ENCODE measurements at places on chromosomes 13 and 19.

GRCh38 chr19:44647144-44647543 is 3.4 kb downstream of the PVR start:
- DNase-seq = no peak

DNA sequence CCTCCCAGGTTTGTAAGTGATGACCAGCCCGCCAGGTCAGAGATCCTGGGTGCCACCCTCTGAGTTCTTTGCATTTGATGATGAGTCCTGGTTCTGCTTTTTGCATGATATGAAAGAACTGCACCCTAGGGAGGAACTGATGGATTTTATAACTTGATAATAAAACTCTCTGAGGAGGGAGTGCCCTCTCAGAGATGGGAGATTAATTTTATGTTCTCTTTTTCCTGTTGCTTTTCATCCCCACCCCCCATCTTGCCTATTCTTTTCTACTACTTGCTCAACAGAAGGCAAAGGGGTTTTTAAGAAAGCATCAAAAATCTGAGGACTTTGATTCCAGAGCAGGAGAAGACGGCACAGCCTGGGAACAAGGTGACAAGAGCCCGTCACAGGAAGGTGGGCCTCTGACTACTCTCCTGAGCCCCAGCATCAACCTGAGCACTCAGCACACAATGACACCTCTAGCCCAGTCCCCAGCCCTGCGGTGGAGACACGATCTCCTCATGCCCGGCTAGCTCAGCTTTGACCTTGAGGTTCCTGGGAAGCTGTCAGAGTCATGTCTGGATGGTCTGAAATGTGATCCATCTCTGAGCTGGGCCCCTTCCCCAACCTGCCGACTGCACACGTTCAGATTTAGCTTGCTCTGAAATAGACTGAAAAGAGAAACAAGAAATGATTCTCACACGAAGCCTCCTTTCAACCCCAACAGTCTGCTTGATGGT is 69.1 kb downstream of the SIAH3 start:
- no peak for DNase-seq

- DNase-seq = no peak
Observed at GRCh38 chr13:72208112-72208645, 341.2 kb upstream of the DACH1 start.

- no peak for DNase-seq
Observed at GRCh38 chr13:81986308-81986707, 1645.4 kb upstream of the SPRY2 start.

DNA sequence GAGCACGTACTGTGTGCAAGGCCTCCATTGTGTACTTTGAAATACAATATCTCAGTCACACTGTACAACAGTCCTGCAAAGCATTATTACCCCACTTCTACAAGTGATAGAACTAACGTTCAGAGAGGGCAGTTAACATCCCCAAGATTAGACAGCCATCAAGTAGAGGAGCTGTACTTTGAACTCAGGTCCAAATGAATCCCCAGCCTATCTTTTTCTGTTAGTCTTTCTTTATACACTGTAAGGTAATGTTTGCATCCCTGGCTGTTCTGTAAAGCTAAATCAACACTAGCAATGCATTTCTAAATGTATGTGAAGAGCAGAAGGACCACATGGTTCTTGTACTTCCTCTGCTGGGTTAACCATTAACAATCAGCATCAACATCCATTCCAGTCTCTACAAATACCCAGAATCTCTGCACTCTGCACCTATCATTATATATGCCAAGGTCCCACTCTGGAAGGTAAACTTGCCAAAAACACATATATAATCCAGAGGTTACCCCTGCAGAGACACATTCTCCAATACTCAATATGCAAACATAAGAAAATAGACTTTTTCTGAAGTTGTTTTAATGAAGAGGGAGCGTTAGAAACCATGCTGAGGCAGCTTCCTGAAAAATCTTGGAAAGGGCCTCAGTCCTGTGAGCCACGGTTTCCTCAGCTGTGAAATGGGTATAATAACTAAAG is 182.3 kb downstream of the MZT1 start:
- DNase-seq = no peak

GRCh38 chr13:21089830-21090229 is 28.4 kb upstream of the LATS2 start:
- DNase-seq = no peak

- DNase-seq = no peak
Observed at GRCh38 chr13:72204291-72204690, 337.3 kb upstream of the DACH1 start.

DNA sequence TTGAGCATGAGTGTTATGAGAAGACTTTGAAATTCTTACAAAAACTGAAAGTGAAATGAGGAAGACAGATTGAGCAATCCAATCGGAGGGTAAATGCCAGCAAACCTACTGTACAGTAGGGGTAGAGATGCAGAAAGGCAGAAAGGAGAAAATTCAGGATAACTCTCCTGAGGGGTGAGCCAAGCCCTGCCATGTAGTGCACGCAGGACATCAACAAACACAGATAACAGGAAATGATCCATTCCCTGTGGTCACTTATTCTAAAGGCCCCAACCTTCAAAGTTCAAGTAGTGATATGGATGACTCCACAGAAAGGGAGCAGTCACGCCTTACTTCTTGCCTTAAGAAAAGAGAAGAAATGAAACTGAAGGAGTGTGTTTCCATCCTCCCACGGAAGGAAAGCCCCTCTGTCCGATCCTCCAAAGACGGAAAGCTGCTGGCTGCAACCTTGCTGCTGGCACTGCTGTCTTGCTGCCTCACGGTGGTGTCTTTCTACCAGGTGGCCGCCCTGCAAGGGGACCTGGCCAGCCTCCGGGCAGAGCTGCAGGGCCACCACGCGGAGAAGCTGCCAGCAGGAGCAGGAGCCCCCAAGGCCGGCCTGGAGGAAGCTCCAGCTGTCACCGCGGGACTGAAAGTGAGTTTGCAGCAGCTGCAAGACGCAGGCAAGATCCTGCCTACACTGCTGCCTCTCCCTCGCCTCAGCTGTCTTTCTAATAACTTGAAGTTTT is at the start of gene TNFSF13B:
TSS of gene TNFSF13B (plus strand) at position 118 of the 728 bp plus-strand sequence. CDS start at position 296, 178 bp downstream.
- no peak for DNase-seq

- no peak for DNase-seq
Observed at GRCh38 chr13:35843272-35843671, 287.9 kb downstream of the DCLK1 start.

GRCh38 chr19:4580021-4580901 is 20.8 kb upstream of the SEMA6B start:
- DNase-seq = peak; percentile 64

- DNase-seq = no peak
Observed at GRCh38 chr13:40352802-40353562, 313.5 kb downstream of the FOXO1 start.

DNA sequence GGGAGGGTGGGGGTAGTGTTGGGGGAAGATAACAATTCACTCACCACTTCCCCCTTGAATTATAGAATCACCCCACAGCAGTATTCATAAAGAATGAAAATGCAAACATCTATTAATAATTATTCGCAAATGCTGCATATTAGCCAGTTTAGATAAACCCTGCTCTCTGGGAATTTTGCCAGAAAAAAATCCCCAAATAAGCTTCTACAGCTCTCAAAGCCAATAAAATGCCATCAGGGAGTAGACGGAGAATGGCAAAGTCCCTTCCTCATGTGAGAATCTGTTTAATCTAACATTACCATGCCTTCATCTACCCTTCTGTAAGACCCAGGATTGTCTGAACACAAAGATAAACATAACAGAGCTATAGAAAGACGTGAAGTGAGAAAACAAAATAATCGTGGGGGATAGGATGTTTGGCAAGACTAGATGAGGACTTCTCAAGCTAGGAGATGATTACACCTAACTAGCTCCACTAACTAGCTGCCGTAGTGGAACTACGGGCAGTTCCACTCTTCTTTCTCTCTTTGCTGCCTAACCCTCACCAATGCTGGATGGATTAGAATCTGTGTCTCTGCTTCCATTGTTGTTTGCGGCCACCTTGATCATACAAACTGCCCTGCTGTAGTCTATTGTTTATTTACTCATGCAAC is 32.4 kb upstream of the CACNA1A start:
- no peak for DNase-seq

DNA sequence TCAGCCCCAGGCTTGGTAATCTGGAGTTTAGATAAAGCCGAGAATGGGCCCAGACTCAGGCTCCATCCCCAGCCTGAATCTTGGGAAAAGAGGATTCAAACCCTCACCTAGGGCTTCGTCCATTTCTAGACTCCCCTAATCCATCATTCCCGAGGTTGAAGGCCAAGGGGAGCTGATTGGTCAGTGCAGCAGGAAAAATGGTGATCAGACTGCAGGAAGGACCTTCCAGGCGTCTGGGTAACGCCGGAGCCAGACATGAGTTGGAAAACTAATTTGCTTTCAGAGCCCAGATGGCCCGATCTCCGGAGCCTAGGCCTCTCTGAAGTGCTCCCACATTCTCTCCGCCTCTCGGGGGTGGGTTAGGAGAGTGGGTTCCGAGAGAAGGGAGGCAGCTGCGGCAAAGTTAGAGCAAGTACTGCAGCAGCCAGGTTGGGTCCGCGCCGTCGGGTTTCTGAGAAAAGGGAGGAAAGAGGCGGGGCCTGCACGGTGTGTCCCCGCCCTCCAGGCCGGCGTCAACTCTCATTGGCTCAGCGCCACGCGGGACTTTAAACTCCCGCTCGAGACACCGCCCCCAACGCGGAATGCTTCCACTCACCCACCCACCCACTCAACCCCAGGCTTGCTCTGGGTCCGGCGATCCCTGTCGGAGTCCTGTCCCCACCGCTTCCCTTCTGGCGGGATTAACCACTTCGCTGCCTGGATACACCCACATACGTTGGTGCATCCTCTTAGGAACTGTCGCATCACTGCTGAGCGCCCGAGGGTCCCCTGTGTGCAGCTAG is 788 bp upstream of the RTBDN start:
- DNase-seq = no peak

DNA sequence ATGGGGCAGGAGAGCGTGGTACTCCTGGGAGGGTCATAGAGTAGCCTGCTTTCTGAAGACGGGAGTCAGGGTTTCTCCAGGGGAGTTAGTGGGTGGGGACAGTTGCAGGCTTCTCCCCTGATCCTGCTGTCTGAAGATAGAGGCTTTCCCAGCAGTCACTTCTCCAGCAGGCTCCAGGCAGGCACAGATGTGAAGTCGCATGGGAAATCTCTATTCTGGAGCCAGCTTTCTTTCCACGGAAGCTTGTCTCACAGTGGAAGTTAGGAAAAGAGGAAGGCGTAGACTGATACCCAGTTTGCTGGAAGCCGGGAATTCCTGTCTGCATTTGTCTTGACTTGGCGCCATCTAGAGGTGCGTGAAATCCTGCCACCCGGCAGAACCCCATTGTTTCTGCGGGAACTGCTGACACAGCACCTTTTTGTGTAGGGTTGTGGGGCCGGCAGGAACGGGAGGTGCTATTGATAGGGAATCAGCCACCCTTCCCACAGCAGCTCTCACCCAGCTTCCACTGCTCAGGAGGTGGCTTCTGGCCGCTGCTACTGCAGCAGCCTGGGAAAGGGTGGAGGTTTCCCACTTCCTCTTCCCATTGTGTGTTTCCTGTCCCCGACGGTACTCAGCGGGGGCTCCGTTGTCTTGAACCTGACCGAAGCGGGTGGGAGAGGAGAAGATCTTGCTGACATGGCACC is 28.5 kb upstream of the NPAS1 start:
- DNase-seq = peak; percentile 80

GRCh38 chr13:28336193-28336657 is 158.7 kb downstream of the FLT1 start:
- DNase-seq = no peak

DNA sequence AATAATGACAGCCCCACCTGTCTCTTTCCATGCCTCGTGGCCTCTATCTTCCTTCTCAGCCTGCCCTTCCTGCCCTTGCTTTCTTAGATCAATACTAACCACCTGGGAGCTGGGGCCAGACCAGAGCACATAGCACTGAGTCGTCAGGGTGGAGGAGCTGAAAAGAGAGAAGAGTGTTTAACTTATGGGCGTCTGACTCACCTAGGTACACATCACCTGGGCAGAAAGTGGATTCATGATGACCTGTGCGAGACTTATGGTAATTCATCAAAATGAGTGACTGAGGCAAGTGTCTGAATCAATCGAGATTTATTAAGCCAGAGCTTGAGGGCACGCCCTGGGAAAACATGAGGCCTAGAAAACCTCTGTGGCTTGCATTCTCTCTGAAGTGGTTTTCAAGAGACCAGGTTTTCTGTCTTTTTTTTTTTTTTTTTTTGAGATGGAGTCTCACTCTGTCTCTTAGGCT is 19.2 kb downstream of the CEACAM6 start:
- no peak for DNase-seq
